Non-pigmented ciliary epithelial cell (primary cell): ENCODE measurements at places on chromosomes 3 and 15.

- DNase-seq, result no peak
Measured at GRCh38 chr3:1091286-1091685, 1.5 kb upstream of the CNTN6 start.

DNA sequence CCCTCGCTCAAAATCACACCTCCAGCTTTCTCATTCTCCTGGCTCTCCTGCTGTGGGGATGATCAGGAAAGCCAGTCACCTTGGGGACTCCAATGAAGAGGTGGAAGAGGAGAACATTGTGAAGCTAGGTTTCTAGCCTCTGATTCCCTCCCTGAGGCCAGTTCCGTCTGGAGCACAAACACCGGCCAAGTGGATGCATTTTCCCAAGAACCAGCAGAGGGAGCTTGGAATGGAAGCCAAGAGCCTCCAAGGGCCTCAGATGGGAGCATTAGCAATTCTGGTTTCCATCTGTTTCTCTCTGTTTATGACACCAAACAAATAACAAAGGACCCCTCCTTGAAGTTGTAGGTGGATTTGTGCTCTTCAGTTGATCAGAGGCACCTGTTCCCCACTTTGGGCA, 40.6 kb upstream of the NMNAT3 start:
- DNase-seq, result peak; percentile 17

- no peak for DNase-seq
Measured at GRCh38 chr3:13040361-13041074, 32.7 kb downstream of the IQSEC1 start.

DNA sequence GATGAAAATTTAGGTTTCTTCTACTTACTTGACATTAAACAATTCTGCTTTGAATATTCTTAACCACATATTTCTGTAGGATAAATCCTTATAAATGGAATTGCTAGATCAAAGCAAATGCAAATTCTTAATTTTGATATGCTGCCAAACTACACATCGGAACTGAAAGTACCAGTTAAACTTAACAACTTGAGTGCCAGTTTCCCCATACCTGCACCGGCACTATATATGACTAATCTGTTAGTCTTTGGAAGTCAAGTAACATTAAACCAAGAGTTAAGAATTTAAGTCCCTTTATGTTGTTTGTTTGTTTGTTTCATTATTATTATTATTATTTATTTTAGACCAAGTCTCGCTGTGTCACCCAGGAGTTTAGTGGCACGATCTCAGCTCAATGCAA, 103.9 kb upstream of the AKAP13 start:
- DNase-seq, result no peak

DNA sequence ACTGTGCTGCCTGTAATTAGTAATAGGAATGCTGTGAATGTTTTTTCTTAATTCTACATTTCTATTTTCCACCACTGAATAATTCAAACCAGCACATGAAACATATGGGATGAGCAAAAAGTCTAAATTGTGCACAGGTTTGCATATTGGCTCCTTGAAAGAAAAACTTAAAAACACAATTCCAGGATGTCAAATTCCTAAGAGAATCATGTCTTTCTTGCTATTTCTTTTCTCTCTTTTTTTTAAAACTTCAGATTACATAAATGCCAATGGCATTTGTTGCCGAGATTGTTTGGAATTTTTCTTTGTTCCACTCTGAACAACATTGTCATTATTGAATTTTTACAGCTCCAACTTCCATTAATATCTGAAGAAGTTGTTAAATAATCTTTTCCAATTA, 60.8 kb downstream of the VGLL3 start:
- DNase-seq, result no peak

DNA sequence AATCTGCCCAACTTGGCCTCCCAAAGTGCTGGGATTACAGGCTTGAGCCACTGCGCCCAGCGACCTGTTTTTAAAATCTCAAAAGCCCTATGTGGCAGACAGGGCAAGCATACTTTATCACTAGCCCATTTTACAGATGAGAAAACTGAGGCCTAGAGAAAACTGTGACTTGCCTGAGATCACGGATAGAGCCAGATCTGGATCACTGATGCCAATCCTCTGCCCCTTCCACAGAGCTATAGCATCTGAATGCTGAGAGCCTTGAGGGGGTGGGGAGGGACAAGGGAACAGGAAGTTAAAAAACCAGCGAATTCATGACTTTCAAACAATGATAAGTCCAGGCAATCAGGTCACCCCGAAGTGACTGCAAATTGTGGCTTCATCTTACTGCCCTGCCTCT, 7.3 kb downstream of the ANKRD63 start:
- DNase-seq, result no peak
